Epithelial cell of alveolus of lung (primary cell): ENCODE measurements at places on chromosomes 16 and 17. TPM values are rescaled to one million over a fixed set of nuclear protein-coding genes. Genes with fewer than 3 reads are reported as not detected.

PIPOX gene
- total RNA-seq = 0.52 and 2.6 TPM in 2 replicates

SAT2 gene
- total RNA-seq = 26.6 and 100 TPM in 2 replicates

GPRC5B gene
- total RNA-seq = 10.2 and 37.1 TPM in 2 replicates

TNS4 gene
- total RNA-seq = 1.7 and 7.9 TPM in 2 replicates

RAB26 gene
- 0.91 and 3.3 TPM in 2 replicates for total RNA-seq
